ENCODE measurements at places on chromosomes 11 and 22.

- DNase-seq: peak; percentile 49
These were observed 28.5 kb downstream of the CD44 start for GRCh38 chr11:35167426-35167954.

DNA sequence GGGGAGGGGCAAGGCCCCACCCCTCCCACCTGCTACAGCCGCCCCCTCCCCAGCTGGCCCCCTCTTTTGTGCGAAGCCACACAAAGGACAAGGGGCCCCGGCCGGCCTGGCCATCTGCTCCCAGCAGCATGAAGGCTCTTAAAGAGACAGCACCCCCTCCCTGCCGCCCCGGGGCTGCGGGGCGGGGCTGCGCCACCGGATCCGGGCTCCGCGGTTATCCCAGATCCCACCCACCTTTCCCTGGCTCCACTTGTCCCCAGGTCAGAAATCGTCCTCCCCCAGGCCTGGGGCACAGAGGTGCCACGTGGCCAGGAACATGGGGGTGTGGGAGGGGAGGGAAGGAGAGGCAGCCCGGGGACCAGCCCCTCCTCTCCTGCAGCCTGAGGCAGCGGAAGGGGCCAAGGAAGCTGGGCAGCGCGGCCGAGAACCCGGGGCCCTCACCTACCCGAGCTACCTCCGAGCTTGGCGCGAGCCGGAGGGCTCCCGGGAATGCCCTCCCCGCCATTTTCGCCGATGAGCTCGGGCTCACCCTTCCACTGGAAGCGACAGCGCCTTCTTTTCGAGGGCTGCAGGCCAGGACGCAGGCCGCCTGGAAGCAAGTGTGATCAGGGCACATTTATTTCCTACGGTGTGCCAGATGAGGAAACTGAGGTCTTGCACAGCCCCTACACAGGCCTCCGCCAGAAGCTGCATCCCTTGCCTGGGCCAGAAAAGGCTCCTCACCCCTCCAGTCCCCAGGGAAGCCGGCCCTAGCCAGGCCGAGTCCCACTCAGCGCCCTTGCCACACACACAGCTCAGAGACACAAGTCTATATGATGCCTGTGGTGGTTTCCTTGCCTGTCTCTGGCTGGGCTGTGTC lies 2.5 kb upstream of the RCOR2 start:
- no peak for DNase-seq

DNA sequence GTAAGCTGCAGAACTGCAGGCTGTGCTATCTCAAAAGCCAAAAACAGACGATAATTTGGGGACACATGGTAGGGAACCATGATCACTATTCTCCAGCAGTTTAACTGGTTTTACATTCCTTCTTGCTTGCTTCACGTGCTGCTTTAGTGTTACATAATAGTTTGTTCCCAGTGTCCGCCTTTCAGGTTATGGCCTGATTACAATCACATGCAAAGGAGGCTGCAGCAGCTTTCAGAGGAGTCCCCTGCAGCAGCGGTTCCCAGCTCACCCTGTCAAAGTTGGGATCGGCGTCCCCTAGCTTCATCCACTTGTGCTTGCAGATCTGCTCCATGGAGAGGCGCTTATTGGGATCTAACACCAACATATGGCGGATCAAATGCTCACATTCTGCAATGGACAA lies 39.2 kb upstream of the APOA1 start:
- no peak for DNase-seq

GRCh38 chr11:81673001-81673400 lies 1060.7 kb downstream of the FAM181B start:
- DNase-seq: no peak
